ENCODE measurements at places on chromosomes 1 and 21.

GRCh38 chr1:183674339-183674738 is 21.2 kb upstream of the APOBEC4 start:
- no peak for DNase-seq

DNA sequence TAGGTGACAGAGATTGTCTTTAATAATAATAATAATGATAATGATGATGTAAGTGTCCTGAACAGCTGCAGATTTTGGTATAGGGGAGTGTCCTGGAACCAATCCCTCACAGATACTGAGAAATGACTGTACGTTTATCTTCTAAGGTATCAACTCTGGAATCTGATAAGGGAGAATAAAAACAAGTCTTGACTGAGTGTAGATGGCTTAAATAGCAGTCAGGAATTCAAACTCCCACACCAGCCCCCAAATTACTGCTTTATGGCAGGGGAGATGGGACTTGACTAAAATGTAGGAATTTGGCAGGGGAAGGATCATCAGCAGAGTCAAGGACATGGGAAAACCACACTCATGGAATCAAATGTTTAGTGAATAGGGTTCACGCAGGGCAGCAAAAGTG is 6.1 kb upstream of the VHLL start:
- DNase-seq, result no peak

DNA sequence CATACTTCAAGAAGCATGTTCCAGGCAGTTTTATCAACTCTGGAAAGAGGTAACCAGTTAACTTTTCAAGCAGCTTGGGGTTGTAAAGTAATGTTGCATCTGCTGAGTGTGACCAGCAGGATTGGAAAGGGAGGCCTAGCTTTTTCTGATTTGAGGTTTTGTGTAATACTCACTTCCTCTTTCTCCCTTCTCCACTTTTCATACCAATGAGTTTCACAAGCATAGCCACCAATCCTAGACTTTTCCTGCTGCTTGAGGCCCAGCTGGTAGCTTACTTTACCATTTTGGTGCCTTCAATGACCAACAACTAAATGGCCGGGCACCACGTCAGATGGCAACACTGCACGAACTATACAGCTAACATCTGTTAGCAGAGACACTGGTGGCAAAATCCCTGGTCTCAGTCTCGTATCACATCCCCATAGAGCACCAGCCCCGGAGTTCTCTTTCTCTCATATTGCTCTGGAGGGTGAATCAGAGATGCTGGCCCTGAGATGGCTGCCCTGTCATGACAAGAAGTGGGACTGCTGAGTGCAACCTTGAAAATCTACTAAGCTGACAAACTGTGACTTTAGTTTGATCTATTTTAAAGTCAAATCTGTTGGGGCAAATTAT is 14.8 kb upstream of the GPR88 start:
- peak; percentile 74 for DNase-seq

- no peak for DNase-seq
Observed at GRCh38 chr21:45811136-45811535, 167.6 kb downstream of the PCBP3 start.

DNA sequence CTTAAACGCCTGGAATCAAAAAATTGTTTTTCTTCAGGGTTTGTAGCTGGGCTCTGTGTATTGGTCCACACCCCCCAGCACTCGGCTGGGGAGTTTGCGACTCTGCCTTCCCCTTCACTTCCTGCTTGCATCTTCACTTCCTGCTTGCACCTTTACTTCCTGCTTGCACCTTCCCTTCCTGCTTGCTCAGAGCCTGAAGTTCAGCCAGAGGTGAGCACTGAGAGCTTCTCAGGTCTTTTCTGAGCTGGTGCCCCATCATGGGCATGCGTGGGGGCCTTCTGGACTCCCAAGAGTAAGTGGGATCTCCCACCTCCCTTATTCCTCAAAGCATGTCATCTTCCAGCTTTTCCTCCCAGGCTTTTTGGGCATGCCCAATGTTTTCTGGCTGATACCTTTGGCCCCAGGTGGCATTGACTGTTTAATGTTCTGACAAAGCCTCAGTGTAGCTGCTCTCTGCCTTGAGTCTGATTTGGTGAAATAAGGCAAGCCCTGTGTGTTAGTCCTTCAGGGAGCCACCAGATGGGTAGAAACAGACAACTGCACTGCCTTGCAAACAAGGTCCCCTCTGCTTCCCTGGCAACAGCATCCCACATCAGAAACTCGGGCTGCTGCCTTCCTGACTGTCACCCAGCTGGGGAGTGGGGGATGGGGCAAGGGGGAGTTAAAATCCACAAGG is 3.5 kb downstream of the KRTAP10-2 start:
- DNase-seq, result no peak

- peak; percentile 57 for DNase-seq
Observed at GRCh38 chr1:193558491-193559028, 372.1 kb upstream of the B3GALT2 start.

GRCh38 chr1:109454497-109455133 is 11.7 kb upstream of the SYPL2 start:
- peak; percentile 23 for DNase-seq

DNA sequence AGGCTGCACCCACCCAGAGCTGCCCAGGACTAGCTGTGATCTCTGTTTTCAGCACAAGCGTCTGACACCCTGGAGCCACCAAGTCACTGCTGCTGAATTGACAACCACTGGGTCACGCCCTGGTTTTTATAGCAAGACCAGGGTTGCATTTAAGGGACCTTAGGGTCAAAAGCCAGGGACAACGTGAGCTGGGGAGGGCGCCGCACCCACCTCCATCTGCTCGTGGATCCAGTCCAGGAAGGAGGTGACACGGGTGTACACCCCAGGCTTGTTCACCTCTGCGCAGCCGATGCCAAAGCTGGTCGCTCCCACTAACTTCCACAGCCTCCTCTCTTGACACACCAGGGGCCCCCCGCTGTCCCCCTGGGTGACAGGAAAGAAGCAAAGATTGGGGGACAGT is 9.2 kb upstream of the TFF1 start:
- DNase-seq, result no peak

DNA sequence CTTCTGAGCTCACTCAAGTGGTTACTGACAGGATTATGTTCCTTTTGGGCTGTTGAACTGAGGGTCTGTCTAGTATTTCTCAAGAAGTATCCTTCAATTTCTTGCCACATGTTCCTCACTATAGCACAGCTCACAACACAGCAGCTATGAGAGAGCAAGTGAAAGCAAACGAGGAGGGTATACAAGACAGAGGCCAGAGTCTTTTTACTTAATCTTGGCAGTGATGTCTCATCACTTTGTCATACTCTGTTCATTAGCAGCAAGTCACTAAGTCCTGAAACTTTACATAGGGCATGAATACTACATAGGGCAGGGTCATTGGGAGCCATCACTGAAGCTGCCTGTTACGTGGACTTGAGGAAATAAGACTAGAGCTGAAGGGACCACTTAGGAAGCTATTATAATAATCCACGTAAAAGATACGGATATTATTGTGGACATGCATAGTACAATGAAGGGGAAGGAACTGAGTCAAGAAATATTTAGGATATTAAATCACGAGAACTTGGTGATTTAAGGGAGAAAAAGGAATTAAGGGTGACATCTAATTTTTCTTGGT is 63.7 kb downstream of the SLC30A7 start:
- no peak for DNase-seq

- DNase-seq, result no peak
Observed at GRCh38 chr1:116334015-116334547, 39.0 kb upstream of the ATP1A1 start.

DNA sequence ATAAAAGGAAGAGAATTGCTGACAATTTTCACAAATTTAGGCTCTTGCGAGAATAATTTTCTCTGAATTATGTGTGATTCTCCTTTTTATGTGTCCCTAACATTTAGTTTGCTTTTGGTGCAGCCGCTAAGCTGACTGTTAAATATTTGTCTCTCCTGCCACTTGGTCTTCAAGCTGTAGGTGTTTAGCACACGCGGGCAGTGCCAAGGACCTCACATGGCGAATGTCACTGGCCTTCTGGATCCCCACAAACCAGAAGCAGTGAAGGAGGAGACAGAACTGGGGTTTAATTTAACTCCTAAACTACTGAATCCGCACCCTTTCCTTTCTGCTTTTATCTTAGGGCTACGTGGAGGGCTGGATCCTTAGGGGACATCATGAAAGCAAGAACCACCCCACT is 120.0 kb downstream of the KAZN start:
- no peak for DNase-seq
